Non-pigmented ciliary epithelial cell (primary cell): ENCODE measurements at places on chromosomes 1 and 21.

GRCh38 chr1:195569934-195570333, 1038.3 kb downstream of the KCNT2 start:
- no peak for DNase-seq

DNA sequence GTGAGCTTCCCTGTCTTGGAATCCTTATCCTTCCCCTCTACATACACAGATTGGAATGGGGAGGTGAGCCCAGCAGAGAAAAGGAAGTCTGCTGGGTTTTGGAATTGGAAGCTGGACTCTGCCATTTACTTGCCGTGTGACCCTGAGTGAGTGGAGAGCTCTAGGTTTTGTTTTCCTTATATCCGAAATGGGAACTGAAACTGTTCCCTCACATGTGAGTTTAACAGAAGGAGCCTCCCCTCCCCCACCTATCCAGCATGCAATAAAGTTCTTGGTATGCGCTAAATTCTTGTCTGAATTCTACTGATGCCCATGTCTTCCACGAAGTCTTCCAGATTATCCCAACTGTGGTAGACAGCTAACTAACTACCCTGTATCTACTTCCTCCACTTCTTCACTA, 58.7 kb downstream of the NENF start:
- DNase-seq = no peak

DNA sequence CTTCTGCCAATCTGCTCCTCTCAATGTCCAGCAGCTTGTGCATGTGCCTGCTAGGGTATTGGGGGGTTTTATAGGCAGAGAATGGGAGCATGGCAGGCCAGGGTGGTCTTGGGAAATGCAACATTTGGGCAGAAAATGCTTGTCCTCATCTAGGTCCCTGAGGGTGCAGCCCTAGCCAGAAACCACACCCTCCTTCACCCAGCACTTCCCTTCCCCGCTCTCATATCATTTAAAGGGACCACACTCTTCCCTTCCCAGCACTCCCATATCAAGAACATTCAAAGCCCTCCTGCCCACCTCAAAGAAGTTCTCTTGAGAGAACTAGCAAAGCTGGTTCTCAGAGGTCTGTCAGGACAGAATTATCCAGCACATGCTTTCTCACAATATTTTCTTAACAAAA, 62.1 kb downstream of the HSD3B1 start:
- DNase-seq = no peak

- no peak for DNase-seq
Observed at GRCh38 chr1:101938681-101939080, 58.0 kb downstream of the OLFM3 start.

DNA sequence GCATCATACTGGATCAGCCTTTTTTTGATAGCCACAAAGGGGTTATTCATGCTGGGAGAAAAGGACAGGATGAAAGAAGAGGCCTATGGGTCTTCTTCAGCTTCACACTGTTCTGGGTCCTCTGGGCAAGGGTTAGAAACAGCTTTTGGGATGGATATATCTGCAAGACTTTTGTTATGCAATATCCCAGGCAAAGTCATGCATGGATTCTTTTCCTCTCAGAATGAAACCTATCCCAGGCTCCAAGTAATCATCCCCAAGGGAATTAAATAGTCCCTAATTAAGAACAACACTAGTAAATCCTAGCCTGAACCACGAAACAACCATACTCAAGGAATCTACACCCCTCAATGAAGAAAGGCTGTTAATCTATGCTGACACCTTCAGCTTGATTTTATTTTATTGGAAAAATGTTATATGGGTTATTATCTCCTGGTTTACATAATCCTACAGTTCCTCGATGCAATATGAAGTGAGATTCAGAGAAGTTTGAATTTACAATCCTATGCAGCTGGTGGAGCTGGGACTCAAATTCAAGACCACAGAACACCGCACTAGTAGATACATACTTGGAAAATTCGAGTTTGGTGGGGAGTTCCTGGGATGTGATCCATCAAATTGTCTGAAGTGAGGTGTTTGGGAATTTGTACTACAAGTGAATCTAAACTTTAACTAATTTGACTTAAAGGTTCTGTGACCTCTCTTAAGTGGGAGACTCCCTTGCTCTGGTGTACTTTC, 338.6 kb downstream of the TBX15 start:
- DNase-seq = no peak

GRCh38 chr1:11158291-11158690, 30.9 kb upstream of the ANGPTL7 start:
- DNase-seq = no peak

GRCh38 chr1:30734106-30734505, 10.7 kb upstream of the MATN1 start:
- no peak for DNase-seq

GRCh38 chr21:33063375-33063883, 6.5 kb upstream of the OLIG1 start:
- DNase-seq = no peak

DNA sequence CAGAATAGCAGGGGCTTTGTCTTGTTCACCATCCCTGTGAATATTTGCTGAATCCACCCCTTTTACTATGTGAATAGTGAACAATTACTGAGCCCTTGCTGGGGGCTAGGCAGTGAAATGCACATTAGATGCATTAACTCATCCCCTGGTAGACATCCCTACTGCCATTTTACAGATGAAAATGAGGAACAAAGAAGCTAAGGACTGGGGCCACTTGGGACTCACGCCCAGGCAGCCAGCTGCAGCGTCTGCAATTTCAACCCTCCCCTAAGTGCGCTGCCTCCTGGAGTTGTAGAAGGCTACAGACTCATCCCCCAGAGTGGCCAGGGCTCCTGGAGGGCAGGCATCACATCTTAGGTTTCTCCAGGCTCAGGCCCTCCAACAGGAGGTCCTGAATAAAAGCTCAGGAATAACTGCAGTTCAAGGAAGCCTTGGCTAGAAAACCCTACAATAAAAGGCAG, 31.6 kb downstream of the CAPZB start:
- DNase-seq = no peak

DNA sequence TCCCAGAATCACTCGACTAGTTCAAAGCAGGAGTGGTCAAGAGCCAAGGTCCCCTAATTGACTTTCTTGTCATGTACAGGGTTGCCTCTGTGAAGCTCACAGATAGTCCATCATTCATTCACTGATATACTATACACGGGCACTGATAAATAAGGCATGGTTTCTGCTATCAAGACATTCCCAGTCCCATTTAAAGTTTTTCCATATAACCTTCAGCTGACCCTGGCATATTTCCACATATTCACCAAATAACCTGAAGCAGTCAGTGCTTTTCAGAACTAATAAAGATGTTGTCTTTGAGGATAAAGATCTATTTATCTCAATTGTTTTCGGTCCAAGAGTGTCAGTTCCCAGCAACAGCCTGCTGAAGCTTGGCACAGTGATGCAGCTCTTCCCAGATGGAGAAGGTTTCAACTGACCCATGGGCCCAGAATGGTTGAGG, 173.4 kb downstream of the ZZZ3 start:
- DNase-seq = no peak

DNA sequence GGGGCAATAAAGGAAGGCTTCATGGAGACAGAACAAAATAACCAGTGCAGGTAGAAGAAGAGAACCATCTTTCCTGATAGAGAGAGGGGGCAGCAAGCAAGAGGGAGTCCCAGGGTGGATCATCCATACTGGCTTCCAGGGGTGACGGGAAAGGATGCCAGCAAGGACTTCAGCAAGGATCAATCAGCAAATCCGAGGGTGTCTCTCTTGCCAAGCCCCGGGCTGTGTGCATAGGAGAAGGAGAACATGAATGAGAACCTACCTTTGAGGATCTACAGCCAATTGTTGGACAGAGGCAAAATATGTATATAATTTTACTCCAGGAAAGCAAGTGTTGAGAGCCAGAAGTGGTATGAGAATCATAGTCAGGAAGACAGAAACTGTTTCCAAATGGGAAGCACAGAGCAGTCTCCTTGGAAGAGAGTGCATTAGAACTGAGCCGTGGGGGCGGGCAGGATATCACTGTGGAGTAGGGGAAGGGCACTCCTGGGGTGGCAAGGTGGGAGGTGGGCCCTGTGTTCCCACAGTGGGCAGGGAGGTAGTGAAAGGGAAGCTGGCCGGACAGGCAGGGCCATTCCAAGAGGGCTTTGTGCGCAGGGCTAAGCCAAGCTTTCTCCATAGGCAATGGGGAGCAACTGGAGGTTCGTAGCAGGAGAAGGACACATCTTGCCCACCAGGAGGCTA, 1.1 kb upstream of the S100A9 start:
- DNase-seq = no peak

- no peak for DNase-seq
Observed at GRCh38 chr1:184905601-184906322, 68.5 kb downstream of the NIBAN1 start.

DNA sequence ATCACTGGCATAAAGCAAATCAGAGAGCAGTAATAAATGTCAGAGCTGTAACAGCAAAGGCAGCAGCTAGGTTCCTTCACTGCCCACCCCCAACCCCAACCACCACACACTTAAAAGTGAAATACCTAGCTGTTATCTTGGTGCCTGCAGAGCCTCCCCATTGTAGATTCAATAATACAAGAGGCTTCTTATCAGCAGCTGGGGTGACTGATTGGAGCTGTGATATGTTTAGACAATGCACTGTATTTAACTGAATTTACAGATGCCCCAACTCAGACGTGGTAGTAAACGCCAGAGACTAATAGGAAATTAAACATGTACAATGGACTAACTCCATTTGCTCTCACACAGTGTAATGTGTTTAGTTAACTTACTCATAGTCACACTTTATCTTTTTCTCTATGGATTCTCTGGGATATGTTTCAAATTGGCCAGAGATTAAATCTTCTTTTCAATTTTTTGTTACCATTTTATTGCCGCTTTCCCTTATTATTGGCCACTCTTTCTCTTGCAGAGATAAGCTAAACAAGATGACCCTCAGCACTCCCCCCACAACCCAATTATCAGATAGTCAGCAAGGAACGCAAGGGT, 117.1 kb downstream of the ESRRG start:
- DNase-seq = no peak

DNA sequence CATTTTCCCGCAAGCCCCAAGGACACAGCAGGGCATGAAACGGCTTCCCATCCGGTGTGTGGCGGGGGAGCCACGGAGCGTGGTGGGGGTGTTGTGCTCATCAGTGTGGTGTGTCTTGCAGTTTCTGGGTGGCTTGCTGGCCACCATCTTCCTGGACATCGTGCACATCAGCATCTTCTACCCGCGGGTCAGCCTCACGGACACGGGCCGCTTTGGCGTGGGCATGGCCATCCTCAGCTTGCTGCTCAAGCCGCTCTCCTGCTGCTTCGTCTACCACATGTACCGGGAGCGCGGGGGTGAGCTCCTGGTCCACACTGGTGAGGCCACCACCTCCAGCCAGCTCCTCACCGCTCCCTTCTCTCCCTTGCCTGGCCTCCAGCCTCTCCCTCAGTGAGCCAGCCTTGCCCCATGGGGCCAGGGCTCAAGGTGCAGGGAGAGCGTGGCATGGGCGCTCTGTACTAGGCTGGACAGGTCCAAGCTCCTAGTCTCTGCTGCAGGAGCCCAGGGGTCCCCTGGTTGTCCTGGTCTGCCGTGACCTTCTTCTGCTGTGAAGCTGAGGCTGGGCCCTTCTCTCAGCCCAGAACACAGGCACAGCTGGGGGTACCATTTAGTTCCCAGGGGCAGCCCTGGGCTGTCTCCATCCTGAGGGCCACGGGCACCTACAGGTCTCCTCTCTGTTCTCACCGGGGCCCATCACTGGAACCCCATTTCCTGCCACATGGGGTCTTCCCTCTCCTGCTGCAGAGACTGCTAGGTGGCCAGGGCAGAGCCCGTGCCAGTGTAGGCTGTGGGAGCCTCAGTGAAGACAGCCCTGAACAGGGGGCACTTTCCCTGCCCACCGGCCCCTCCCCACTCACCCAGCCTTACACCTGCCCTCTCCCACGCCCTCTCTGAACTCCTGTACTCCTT, 12.6 kb downstream of the AGTRAP start:
- DNase-seq = no peak

DNA sequence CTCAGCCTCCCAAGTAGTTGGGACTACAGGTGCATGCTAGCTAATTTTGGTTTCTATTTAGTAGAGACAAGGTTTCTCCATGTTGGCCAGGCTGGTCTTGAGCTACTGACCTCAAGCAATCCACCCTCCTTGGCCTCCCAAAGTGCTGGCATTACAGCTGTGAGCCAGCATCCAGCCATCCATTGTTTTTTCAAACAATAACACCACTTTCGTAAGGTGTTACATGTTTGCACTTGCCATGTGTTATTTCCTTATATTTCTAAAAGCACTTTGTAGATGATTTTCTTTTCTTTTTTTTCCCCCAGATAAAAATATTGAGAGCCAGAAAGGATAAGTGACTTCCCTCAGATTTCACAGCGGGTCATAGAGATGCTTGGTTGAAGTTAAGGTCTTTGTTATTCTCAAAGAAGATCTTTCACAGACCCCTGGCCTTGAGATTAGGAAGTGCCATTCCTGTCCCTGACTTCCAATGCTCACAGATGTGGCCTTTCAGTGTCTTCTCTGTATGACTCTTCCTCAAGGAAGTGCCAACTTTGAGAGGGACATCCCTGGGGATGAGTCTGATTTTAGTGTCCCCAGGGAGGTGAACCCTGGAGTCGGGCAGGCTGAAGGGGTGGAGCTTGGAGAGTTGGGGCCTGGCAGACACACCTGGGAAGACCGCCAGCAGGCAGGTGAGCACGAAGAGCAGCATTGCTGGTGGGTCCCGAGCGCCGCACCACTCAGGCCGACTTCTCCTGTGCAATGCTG, 6.3 kb downstream of the PIGR start:
- no peak for DNase-seq

DNA sequence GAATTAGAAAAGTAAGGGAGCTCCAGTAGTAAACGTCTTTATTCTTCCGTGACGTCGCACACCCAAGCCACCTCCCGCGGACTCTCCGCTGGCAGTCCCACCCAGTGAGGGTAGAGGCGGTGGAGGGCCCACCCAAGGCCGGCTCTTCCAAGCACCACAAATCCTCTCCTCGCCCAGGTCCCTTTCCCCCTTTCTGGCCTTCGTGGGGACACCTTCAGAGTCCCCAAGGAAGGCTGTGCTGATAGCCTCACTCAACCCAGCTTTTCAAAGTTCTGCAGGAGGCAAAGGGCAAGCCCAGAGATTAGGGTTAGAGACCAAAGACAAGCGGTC, 349 bp upstream of the GPN2 start:
- no peak for DNase-seq

DNA sequence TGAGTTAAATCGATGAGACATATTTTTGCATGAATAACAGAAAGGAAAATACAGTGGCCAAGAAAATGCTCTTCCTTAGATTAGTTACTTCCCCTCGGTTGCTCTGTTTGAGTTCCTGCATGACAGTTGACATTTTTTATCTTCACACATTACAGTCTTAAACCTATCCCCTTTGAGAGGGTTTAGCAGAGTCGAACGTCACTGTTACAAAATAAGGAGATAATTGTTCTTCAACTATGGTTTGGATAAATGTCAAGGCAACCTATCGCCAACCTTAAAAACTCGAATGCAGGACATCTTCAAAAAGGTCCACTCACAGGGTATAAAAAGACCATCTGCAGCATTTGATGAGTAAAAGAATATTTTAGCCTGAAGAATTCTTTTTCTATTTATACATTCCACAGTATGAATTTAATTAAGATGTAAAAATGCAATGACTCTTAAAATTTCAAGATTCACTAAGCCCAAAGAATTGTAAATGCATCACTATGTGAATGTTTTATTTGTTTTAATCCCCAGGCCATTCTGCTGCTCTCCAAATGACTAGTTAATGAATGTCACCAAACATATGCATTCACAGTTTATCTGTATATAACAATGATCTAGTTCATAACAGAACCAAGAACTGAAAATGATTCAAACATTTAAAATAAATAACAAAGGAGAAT, 68.9 kb upstream of the COL11A1 start:
- DNase-seq = no peak

- no peak for DNase-seq
Observed at GRCh38 chr1:16724718-16725438, 15.4 kb upstream of the RNU1-4 start.
